ENCODE measurements at places on chromosomes 5 and 9.

DNA sequence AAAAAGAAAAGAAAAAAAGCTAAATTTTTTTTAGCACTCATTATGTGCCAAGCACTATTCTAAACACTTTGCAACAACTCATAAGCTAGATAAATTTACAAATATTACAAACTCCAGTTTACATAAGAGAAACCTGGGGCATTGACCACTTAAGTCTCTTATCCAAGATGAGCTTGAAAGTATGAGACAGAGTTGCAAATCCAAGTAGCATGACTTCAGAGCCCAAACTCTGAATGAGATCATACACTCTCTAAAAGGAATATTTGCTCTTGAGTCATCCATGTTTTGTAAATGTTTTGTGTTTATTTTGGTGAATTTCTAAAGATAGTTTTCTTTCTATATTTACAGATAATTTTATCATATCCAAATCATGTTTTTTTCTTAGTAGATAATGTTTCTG lies 4.0 kb upstream of the SHOC1 start:
- DNase-seq, result peak; percentile 30

GRCh38 chr9:118961857-118962256 lies 407.4 kb downstream of the BRINP1 start:
- peak; percentile 72 for DNase-seq

DNA sequence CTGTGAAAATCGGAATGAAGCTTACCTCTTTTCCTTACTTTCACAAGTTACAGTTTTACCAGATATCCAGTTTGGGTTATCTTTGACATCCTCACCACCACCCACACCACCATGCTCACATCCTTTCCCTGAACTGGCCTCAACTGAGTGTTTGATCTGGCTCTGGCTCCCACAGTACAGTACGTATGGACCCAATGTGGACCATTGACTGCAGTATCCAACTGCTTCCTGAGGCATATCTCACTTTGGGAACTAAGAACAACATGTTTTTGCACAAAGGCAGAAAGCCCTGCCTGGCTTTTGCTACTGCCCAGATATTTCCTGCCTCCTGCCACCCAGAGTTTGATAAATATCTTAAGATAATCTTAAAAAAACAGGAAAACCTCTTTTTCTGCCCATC lies 1232.0 kb upstream of the CDH18 start:
- no peak for DNase-seq

DNA sequence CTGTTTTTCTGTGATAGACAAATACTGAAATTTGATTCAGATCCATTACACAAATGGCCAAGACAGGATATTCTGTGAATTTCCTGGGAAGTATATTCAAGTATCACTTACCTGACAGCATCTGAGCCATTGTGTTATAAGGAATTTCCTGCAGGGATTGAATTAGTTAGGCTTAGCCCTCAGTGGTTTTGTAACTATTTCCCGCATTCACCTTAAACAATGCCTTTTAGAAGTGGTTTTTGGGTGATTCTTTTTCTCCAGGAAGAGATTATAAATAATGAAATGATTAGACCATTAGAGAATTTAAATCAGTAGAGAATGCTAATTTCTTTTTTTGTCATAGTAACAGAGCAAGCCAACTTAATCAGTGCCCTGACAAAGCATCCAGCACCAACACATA lies 30.6 kb downstream of the ITGA1 start:
- no peak for DNase-seq

DNA sequence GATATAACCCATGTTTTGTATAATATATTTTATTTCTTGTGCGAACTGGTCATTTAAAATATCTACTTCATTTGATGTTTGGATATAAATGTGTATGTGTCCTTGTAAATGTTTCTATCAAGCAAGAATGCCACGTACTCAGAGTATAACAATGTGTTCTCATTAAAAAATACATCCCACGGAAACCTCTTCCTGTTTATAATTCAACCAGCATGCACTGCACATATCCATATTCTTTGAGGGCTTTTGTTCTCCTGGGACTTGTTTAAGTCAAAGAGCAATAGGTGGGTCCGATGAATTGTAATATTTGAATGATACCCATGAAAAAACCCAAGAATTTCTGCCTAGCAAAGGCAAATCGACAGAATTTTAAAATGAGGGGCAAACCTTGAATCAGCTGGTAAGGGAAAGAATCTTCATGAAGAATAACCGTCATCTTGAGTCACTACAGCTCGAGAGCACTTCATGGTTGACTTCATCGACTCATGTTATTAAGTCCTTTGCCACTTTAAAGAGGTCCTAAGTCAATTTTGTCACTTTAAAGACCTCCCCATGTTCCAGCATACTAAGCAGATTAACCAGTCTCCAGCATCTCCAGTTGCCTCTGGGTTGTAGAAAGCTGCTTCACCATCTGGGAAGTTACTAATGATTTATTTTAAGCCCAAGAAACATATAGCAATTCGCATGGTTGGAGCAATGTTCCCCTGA lies 80.6 kb downstream of the NPR3 start:
- no peak for DNase-seq

DNA sequence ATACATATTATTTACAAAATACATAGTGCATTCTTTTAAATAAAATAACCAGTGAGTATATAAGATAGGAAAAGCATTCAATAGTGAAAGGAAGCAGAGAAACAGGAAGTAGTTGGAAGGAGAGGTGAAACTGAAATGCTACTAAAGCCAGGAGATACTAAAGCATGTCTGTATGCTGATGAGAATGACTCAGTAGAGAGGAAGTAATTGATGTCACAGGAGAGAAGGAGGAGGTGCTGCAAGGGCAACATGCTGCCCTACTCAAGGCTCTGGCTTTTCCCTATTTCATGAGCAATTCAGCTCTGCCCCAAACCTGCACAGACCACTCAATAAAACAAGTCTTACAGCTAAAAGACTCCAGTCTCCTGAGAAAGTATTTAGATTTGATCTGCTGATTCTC lies 108.5 kb upstream of the TXNDC8 start:
- no peak for DNase-seq

DNA sequence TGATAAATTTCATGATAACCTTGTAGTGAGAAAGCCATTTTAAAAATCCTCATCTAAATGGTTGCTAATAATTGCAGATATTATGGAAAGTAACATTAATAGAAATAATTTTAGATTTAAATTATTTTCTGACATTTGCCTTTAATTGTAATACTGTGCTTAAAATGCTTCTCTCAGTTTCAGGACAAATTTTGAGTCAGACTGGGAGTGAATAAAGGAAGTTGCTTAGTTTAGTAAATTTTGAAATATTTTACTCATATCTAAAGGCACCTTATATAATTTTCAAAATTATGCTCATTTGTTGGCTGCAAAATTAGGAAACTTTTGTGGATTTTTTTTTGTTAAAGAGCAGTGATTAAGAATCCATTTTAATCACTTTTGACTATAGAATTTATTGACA lies 93.8 kb downstream of the CSNK1G3 start:
- no peak for DNase-seq

GRCh38 chr9:69147041-69147834 lies 26.8 kb upstream of the TJP2 start:
- DNase-seq, result no peak

- DNase-seq, result no peak
These were observed 33.6 kb upstream of the SHC3 start for GRCh38 chr9:89212171-89212570.

DNA sequence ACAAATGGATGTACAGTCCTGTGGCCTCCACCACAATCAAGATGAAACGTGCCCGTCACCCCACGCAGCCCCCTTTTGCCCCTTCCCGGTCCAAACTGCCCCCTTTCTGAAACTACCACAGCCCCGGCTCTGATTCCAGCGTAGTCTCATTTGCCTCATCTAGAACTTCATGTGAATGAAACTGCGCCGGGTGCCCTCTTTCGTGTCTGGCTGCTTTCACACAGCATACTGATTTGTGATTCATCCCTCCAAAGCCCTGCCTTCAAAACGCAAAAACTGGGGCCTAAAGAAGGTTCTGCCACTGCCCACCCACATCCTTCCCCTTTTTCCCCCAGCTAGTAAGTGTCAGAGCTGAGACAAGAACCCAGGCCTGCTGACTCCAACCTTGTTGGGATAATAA lies 31.5 kb upstream of the NCS1 start:
- DNase-seq, result no peak

DNA sequence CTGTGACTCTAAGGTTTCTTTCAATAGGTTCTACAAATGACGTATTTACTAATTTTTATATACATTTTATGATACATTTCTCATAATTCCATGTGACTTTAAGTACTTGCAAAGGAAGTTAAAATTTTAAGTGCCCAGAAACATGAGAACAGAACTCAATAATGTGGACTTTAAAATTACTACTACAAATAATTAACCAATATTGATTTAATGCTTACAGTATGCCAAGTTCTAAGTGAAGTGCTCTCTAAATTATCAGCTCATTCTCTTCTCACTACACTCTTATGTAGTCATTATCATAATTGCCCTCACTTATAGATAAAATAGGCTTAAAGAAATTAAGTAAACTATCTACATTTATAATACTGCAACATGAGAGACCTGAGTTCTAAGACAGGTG lies 1690.7 kb upstream of the CDH9 start:
- no peak for DNase-seq

GRCh38 chr9:93828331-93829097 lies 126.6 kb downstream of the BARX1 start:
- DNase-seq, result no peak

DNA sequence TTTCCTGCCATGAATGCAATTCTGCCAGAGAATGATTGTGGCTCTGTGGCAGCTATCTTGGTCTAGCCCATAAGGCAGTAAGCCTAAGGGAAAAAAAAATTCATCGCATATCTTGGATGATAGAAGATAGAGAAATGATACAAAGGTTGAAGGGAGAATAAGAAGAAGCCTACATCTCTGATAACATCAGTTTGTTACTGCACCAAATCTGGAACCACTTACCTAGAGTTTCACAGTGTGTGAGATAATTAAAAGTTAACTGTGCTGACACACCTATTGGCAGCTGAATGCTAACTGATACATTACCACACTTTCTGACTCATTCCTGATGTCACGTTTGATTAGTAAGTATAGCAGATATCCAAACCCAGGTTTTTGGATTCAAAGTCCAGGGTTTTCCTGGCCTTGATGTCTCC lies 91.6 kb upstream of the TAF11L2 start:
- DNase-seq, result no peak

DNA sequence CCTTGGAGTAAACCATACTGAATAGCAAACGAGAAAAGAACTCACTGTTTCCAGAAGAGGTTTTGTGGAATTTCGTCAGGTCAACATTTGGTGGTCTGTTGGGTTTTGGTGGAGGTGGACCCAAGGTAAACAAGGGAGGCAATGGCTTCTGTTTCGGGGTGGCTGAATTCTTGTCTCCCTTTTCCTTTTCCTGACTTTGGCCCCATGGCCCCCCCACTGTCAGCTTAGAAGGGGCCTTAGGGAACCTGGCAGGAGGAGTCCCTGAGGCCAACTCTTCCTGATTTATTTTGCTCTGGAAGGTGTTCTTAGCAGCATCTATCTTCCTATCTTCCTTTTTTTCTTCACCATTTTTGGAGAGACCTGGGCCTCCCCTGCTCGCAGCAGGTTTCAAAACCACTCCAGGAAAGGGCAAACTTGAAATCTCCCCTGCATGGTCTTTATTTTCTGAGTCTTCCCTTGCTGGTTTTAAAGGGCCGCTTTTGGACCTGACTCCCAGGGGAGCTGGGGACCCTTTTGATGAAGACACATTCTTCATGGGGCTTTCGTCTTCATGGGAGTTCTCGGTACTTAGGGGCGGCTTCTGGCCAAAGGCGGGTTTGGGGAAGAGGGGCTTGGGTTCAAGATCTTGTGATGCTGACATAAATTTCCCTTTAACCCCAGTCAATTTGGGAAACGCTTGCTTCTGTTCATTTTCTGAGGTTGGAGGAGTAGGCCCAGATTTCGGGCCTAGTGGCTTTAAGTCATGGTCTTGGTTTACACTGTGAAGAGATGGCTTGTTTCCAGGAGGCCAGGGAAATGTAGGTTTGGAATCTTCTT lies 17.4 kb downstream of the FYB1 start:
- no peak for DNase-seq

Measured in astrocyte of the spinal cord (primary cell).